ENCODE measurements at places on chromosomes 1 and 21.

DNA sequence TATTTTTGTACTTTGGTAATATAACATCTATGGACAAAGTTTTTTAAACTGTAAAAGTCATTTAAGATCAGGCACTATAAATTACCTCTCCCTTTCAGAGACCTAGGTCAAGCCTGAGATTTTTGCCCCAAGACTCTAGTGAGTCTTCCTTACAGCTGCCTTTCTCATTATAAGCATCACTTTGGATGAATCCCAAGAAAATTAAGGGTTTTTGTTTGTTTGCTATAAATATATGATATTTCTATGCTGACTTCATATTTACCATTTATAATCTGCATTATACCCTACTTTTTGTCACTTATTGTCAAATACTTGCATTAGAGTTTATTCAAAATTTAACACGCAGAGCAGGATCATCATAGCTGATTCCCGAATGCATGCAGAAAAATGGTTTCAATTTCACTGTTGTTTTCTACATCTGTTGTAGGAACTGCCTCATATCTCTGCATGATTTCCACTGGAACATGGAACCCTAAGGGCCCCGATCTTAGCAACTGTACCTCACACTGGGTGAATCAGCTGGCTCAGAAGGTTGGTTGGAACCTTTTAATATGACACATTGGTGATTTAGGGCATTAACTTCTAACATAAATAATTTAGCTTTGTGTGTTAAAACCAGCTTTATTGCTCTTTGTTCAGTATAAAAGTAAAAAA, 150.0 kb downstream of the ADGRL2 start:
- no peak for DNase-seq

DNA sequence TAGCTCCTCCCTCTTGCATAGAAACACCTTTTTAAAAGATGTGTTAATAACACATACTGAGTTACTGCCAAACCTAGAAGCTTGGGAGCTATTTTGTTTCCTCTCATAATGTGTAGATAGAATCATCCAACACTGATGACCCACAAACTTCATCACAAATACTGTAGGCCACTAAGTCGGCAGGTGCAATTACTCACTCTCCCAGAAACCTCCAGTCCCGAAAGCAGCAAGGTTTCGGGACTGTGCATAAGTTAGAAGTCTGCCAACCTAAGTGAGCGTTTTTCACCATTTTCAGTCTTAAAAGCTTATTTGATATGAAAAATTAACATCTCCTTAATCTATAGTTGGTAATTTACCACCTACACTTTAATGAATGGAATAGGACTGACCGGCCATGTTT, 32.0 kb downstream of the C1orf198 start:
- no peak for DNase-seq

- no peak for DNase-seq
Measured at GRCh38 chr1:198492872-198493271, 47.6 kb downstream of the ATP6V1G3 start.

DNA sequence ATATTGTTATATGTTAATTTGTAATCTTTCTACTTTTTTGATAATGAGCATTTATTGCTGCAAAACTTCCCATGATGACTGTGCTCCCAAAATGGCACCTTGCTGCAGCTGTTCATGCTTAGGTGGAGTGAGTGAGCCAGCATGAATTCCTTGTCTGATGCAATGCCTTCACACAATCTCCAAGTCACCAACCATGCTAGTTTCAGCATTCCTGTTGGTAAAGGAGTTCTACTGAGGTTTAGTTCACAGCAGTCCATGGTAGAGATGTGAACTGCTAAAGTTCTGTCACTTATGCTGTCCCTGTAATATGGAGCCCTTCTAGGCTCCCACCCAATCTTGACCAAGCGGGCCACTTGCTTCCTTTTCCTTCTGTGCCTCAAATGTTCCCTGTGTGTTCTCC, 26.2 kb upstream of the PRKACB start:
- no peak for DNase-seq

DNA sequence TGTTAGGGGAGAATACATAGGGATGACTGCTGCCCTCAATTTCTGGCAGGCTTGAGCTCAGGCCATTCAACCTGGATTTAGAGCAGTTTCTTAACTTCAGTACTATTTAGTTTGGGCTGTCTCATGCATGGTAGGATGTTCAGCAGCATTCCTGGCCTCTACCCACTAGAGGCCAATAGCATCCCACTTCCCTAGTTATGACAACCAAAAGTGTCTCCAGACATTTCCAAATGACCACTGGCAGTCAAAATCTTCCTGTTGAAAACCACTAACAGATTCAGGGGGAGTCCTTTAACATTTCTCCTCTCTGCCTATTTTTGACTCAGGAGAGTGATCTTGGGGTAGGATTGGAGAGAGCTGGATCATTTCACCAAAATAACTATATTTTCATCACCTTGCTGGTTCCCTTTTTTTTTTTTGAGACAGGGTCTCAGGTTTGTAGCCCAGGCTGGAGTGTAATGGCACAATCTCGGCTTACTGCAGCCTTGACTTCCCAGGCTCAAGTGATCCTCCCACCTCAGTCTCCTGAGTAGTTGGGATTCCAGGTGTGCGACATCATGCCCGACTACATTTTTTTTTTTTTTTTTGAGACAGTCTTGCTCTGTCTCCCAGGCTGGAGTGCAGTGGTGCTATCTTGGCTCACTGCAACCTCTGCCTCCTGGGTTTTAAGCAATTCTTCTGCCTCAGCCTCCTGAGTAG, 8.7 kb downstream of the GNAT2 start:
- DNase-seq = no peak

- DNase-seq = no peak
Measured at GRCh38 chr1:14923727-14924452, 229.7 kb upstream of the TMEM51 start.

- no peak for DNase-seq
Measured at GRCh38 chr1:66478116-66478515, 55.8 kb upstream of the SGIP1 start.

GRCh38 chr1:240405751-240406150, 206.2 kb downstream of the GREM2 start:
- DNase-seq = no peak

GRCh38 chr1:179742717-179743678, at the start of gene FAM163A:
FAM163A (plus strand) TSS chr1:179743291; CDS start chr1:179813098, 69,807 bp downstream.
- no peak for DNase-seq

- DNase-seq = no peak
Measured at GRCh38 chr1:53324321-53324720, 3.5 kb downstream of the LRP8 start.

DNA sequence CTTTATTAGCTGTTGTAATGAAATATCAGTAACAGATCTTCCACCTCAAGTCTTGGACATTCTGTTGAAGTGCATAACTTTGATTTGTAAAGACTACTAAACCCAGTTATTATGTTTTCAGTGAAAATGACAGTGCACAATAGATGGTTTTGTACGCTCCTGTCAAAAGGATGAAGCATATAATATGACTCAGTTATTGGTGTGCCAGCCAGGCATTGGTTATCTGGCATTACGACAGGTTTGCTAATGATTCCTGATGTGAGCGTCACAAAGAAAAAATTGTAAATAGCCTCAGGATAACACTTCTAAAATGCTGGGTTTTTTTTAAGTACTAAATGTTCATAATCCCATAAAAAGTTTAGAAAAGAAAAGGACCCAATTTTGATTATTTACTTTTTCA, 147.9 kb downstream of the MAGI3 start:
- no peak for DNase-seq

DNA sequence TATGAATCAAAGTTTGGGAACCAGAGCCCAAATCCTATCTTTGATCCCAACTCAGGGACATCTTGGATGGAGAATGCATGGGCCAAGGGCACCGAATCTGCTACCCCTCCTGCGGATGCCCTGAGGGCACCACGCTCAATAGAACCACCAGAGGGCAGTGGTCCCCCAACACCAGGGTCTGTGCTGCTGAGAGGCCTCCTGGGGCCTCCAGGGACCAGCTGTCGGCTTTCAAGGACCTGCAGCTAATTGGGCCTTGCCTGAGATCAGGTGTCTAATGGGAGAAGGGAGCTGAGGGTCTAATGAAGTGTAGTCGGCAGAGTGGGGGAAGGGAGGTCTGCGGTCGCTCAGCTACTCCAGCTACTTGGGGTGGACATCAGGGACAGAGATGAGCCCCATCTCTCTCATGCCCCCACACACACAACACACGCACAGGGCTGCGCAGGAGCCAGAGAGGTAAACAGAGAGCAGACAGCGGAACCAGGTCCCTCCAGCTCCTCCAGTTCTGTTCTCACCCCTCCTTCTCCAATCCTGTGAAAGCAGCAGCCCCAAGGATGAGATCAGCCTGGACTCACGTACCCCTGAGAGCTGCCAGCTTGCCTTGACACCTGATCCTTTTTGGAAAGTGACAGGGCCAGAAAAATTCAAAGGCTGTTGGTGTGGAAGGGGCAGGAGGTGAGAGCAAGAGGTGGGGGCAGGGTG, 34.9 kb upstream of the PPP1R15B start:
- DNase-seq = peak; percentile 59

GRCh38 chr1:244311784-244312532, 139.8 kb downstream of the ADSS2 start:
- no peak for DNase-seq

Data from activated CD8-positive, alpha-beta memory T cell treated with anti-CD3 and anti-CD28 coated beads for 4 hours (primary cell).